Mucosa of gallbladder (tissue), 1 donor: ENCODE measurements at places on chromosomes 2 and 18.

DNA sequence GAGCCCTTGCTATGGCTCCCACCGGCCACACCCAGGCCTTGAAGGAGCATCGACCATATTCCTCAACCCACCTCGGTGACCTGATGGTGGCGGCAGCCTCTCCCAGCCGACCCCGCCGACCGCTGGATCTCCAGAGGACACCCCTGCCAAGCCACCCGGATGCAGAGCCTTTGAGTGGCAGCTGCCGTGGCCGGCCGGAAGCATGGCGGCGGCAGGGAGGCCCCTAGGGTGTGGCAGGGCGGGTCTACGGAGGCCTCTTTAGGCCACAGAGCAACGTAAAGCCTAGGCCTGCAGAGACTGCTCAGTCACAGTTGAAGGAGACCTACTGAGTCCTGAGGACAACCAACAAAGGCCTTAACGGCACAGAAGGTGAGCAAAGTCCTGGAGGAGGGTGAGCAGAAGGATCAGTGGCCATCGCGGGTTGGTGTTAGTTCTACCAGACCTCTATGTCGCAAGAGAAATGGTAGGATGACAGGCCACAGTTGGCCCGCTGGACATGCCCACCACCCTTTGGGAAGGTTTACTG lies 50.4 kb upstream of the TMEM247 start:
- no peak for DNase-seq

GRCh38 chr2:198004921-198005829 lies 200.8 kb downstream of the PLCL1 start:
- no peak for DNase-seq

- DNase-seq = no peak
Measured at GRCh38 chr2:100640431-100641124, 77.8 kb downstream of the PDCL3 start.

GRCh38 chr2:2845267-2845666 lies 514.2 kb upstream of the MYT1L start:
- DNase-seq = no peak

DNA sequence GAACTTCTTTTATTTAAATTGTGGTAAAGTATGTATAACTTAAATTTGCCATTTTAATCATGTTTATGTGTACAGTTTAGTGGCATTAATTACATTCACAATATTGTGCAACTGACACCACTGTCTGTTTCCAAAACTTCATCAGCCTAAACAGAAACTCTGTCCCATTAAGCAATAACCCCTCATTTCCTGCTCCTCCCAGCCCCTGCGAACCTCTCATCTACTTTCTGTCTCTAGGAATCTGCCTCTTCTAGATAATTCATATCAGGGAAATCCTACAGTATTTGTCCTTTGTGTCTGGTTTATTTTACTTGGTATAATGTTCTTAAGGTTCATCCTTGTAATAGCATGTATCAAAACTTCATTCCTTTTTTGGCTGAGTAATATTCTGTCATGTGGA lies 75.1 kb downstream of the BOLA3 start:
- DNase-seq = no peak

- DNase-seq = no peak
Measured at GRCh38 chr2:42050703-42051542, 3.1 kb downstream of the PKDCC start.

- DNase-seq = no peak
Measured at GRCh38 chr2:218221000-218221399, 4.0 kb downstream of the ARPC2 start.

- DNase-seq = peak; percentile 63
Measured at GRCh38 chr18:48663931-48664847, 125.4 kb downstream of the CTIF start.

DNA sequence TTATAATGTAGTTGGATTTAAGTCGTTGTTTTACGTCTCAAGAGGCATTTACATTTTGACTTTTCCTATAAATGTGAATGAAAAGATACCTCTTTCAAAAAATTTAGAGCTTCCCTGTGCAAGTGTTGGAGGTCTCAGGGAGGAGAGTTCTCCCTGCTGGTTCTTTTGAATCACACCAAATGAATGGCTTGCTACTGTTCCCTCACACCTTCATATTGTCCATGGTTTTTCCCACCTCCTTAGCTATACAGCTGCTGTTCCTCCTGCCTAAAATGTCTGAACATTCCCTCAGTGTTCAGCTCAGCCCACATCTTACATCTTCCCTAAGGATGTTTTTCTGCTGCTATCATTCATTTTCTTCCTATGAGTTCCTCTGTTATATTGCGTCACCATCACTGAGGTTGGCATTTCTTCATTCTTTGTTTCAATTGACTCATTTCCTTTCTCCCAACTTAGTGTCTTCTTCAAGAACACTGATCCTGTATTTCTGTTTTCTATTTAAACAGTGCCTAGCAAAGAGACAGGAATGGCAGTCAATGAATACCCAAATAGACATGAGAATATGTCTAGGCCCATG lies 46.0 kb downstream of the COX7A2L start:
- DNase-seq = no peak

DNA sequence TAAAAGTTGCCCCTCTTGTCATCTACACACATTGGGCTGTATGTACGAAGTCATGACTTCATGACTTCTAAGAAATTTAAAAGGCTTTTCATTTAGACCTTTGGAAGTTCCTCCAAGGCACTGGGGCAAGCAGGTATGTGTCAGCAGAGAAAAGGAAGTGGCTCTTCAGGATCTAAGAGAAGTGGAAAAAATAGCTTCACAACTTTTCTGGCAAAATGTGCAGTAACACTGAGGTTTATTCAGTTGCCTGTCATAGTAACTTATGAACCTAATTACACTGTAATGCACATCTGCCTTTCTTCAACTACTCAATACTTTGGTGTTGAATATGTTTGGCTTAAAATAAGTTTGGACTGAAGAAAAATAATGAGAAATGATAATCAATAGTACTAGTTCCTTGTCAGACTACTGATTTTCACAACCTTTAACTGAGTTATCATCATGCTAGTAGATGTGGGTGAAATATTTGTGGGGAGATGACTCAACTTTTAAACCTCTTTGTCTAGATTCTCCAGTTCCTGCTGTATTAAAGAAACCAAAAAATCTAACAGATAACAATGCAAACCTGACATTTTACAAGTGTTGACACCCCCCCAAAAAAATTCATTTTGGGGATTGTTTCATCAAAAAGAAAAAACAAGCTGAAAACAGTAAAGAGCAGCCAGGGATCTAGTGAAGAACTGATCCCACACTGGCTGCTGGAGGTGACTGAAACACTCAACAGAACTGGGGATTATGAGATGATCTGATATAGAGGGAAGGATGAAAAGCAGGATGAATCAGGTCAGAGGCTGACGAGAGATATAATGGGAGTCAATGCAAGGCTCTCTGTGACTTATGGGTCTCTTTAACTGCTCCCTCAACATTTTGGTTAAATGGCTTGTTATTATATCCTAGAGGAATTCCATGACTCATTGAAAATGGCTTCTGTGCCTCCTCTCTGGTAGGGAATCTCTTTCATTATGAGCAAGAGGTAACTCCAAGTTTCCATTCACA lies 84.6 kb downstream of the COLEC12 start:
- no peak for DNase-seq

- DNase-seq = no peak
Measured at GRCh38 chr2:33267756-33268155, 208.7 kb upstream of the RASGRP3 start.

DNA sequence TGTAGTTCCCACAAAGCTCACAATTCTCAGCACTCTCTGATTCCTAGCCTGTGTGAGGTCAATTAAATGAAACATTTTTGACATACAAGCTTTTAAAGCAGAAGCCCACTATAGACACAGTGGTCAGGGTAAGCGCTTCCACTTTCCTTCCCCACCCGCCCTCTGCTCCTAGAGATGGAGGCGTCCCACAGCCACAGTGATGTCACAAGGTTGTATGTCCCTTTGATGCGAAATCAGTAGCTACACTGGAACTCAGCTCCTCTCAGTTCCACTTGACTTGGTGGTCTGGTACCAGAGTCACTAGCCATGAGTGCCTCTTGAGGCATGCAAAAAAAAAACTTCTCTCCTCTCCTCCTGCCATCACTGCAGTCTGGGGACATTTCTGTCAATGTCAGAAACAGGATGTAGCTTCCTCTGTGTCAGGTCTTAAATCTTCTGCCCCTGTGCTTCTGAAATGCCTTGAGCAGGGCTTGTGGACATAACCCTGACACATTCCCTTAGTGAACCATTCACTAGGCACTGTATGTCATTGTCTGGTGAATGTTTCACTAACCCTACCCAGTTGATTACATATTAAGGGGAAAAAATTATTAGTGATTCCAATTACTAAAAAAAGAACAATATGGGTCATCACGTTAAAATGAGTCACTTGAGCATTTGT lies 7.8 kb downstream of the SULT1C4 start:
- peak; percentile 67 for DNase-seq

DNA sequence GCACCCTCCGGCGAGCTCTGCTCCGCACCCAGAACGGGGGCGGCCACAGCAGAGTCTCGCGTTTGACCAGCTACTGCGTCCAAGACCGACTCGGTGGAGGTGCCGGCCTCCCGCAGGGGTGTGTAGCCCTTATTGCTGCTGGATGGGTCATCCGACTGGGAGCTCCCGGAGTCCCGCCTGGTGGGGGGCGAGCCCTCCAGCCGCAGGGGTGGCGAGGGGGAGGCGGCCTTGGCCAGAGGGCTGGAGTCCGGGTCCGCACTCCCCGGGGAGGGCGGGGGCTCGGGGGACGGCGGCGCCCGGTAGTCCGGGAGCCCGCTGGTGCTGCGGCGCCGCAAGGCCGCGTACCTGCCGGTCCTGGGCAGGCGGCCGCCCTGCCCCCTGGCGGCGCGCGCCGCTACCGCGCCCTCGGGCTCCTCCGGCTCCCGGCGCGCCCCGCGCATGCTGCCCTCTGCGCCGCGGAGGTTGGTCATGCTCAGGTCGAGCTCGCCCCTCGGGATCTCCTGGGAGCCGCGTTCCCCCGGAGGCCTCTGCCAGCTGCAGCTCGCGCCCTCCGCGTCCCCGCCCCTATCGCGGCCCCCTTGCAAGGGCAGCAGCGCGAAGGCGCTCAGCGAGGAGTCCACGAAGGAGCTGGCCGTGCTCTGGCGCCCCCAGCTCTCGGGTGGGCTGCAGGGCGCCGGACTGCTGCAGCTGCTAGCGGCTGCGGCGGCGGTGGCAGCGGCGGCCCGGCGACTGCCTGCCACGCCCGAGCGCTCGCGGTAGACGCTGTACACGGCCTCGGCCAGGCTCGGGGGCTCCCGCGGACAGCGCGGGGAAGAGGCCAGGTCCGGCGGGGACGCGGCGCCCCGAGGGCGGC lies 4.8 kb downstream of the TMEM200C start:
- peak; percentile 23 for DNase-seq

GRCh38 chr2:134308474-134309385 lies 54.9 kb downstream of the MGAT5 start:
- DNase-seq = no peak

DNA sequence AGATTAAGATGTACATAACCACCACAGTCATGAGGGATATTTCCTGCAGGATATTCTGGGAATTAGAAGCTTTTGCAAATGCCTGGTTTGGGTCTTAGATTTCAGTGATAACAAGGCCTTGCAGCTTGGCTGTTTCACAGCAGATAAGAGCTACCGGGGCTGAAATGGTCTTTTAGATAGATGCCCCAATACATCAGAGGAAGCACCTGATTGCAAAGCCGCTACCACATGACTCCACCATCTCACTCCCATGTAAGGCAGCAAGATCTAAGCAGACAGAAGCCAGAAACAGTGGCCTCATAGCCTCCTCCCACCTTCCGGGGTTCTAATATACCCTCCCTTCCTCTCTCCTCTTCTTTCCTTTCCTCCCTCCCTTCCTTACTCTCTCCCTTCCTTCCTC lies 31.1 kb upstream of the EPG5 start:
- DNase-seq = no peak

DNA sequence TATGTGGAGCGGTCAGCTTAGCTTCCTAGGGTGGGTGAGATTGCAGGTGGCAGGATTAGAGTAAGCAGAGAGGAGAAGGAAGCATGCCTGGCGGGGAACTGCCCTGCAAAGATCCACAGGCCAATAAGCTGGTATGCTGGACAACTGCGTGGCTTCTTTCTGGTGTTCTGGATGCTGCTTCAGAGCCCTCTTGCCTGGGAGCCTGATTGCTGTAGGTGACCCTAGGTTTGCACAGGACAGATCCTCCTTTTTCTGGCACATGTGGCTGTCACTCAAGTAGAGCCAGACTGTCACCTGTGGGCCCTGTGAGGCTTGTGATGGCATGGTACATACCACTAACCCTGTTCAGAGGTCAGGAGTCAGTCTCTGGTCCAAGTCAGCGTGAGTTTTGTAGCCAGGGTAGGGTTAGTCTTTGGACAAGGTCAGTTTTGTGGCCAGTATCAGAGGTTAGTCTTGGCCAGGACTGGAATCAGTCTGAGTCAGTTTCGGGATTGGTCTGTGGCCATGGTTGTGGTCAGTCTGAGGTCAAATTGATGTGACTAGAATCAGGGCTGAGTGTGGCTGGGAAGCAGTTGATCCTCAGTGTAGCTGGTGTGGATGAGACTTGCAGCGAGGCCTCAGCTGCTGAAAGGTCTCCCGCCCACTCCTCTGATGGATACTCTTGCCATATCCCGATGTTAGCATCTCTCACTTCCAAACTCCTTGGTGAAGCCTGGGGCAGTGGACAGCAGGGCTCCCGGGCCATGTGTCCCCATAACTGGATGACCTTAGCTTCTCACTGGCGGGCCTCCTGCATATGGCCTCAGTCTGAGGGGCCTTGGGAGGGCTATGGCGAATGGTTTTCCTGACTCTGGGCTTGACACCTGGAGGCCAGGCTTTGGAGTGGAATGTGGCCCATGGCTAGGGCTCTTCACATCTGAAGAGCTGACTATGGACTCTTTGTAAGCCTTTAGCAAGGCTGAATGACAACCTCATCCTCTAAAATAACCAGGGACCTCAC lies 260.5 kb downstream of the DYSF start:
- no peak for DNase-seq

- no peak for DNase-seq
Measured at GRCh38 chr2:185919155-185919554, 180.6 kb downstream of the FSIP2 start.

GRCh38 chr2:217938036-217938435 lies 64.8 kb downstream of the TNS1 start:
- no peak for DNase-seq

DNA sequence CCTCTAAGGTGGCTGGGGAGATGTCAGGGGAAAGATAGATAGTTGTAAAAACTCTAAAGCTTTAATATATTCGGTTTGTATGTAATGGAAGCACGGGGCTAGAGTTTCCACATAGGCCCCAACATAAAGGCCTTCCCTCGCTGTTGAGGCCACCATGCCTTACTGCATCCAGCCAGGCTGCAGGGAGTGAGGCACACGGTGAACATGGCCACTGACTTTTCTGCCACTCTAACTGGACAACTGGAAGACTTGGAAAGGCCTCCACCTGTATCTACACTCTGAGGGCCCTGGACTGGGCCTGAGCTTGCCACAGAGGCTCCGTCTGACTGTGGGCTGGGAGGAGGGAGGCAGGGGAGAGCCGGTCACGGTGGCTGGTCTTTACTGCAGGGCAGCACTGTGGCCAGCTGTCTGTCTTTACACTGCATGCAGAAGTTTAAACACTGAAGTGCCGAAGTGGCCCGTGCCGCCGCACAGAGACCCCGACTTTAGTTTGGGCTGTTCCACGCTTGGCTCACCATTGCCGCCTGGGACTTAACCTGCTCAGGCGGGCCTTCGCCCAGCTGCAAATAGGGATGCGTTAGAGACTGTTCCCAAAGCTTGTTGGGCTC lies 66.7 kb downstream of the EMILIN2 start:
- DNase-seq = no peak

GRCh38 chr2:229511524-229511923 lies 202.8 kb downstream of the DNER start:
- DNase-seq = no peak
